ENCODE measurements at places on chromosomes 7 and 10.
A peak's percentile ranks its signal among the peaks of the same experiment; 100 is the strongest.

DNA sequence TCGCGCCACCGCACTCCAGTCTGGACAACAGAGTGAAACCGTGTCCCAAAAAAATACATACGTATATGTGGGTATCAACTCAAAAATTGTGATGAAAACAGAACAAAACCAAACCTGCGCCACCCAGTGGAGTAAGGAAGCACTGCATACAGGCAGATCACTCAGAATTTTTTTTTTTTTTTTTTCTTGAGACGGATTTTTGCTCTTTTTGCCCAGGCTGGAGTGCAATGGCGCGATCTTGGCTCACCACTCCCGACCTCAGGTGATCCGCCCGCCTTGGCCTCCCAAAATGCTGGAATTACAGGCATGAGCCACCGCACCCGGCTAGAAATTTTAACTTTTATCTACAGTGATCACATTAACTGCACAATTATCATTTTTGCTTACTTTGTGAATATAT lies 9.1 kb upstream of the TMEM236 start:
- DNase-seq: peak; percentile 64

DNA sequence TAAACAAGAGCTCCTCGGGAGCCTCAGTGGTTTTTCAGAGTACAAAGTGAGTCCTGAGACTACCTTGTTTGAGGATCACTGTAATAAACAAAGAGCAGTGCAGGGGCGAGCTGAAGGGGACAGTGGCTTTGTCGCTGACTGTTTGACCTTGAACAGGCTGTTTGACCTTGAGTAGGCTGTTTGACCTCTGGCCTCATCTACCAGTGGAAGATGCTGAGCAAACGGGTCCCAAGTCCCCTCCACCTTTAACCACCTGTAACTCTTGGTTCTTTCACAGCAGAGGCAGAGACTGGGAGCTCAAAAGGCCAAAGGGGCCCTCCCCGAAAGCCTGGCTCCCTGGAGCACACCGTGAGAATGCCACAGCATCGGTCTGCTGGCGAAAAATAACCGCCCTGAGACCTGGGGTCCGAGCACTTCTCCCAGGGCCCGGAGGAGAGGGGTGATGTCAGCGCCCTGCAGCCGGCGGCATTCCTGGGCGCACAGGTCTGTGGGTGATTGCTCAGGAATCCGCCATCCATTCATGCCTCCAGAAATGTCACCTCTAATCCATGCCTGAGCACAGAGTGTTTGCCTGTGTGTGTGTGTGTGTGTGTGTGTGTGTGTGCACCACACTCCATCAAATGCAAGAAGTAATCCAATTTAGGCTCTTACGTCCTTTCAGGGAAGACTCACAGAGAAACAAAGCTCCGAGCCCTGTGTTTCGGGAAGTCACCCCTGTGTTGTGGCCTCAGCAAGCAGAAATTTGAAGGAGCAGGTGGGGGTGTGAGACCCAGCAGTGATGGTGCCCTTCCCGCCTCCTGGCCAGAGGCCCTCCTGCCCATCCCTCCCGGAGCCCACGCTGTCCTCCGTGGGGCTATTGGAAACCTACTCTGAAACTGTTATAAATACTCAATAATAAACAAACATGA lies 66.5 kb downstream of the ASB13 start:
- no peak for DNase-seq

GRCh38 chr10:59864141-59864962 lies 42.0 kb downstream of the CCDC6 start:
- no peak for DNase-seq

DNA sequence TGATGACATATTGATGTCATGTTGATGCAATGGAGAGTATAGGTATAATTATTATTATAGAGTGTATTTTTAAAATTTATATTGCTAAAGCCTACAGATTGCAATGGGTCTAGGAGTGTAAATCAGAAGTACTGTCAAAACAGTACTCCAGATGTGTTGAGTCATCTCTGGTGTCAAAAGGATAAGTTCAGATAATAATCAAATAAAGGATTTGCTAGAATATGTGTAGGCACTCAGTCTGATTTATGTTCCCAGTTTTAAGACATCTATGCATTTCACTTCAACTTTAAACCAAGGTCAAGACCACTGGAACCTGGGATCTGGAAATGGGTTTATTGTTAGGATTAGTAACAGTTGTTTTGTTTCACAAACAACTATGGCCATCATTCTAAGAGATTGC lies 342.3 kb upstream of the BMPER start:
- DNase-seq: no peak

GRCh38 chr10:101897633-101898032 lies 54.0 kb upstream of the KCNIP2 start:
- no peak for DNase-seq

DNA sequence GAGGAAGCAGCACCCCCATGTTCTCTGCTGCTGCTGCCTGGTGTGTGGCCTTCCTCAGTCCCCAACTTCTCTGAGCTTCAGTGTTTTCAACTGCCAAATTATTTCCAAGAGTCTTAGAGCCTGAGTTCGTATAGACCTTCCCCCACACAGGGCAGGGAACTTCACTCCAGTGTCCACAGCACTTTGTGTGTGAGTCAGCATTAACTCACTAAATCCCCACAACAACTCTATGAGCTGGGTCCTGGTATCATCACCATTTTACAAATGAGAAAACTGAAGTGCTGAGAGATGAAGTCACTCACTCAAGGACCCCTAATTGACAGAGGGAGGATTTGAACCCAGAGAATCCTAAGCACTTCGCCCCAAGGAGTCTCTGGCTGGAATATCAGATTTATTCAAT lies 48.3 kb downstream of the ADCYAP1R1 start:
- no peak for DNase-seq

DNA sequence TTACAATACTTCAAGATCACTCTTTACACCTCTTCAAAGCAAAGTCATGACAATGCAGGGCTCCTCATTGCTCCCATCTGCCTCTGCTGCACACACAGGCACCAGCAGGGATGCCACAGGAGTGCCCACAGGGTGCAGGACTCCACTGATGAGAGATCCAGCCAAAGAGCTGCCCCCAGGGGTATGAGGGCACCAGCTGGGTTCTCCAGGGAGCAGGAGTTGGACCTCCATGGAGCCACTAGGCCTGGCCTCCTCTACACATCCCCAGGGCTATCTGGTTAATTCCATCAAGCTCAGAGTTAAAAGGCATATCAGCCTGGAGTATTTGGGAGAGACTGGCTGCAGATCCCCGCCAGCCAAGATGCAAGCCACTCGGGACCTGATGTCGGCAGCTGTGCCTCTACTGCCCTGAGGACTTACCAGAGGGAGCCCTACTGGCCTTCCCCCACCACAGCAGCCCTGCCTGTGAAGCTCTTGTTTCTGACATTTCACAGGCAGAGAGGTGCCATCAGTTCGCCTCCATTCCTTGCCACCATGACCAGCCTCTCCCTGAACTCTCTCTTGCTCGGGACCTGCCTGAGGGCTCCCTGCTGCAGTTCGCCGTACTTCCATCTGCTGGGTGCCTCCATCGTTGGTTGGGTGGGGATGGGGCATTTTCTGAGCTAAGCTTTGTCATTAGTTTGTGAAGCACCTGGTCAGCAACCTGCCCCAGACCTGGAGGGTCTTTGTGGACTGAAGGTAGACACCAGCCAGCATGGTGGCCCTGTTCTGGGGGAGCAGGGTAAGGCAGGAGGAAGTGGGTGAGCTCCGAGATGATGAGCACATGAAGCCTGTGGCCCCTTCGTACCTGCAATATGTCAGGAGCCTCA lies 12.5 kb upstream of the TRIM8 start:
- no peak for DNase-seq

DNA sequence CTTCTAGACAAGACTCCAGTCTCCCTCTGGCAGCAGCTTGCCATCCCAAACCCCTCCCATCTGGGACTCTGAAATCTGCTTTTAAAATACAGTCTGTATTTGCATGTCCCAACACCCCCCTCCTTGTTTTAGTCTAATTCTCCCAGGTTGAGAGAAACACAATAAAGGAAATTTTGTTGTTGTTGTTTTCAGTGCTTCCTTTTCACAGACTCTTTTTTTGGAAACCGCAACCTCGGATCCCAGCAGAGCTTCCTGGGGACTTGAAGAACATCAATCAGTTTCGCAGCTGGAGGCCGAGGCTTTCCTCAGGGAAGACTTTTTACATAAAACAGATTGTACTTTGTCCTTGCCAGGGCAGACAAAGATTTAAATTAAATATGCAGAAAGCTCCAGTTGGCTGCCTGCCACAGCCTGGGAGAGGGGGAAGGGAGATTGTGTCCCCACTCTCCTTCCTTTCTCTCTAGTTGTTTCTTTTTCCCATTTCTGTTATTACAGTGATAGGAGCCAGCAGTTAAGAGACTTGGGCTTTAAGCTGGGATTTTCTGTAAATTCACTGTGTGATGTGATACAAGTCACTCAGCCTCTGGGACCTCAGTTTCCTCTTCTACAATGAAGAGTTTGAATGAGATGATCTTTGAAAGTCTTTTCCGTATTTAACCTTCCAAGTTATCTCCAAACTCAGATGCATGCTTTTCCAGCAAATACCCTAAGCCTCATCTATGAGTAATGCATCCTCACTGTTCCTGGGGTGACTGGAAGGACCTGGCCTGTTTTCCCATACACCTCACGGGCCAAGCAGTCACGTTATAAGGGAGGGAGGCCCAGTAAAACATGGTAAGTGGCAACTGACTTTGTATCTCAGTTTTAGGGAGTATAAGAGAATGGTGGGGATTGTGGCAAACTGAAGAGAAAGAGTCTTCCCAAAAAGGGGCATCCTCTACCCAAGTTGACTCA lies 192.3 kb downstream of the REEP3 start:
- DNase-seq: peak; percentile 51

- DNase-seq: no peak
Measured at GRCh38 chr7:127322351-127322750, 69.6 kb upstream of the GRM8 start.

- no peak for DNase-seq
Measured at GRCh38 chr7:42022791-42023190, 214.2 kb downstream of the GLI3 start.

- no peak for DNase-seq
Measured at GRCh38 chr10:13853854-13854253, 267.1 kb downstream of the PRPF18 start.

- DNase-seq: no peak
Measured at GRCh38 chr7:18384491-18385143, 110.9 kb upstream of the HDAC9 start.

- DNase-seq: no peak
Measured at GRCh38 chr7:18906901-18907300, 210.5 kb downstream of the TWIST1 start.

GRCh38 chr10:103448746-103449145 lies 3.4 kb downstream of the CALHM2 start:
- no peak for DNase-seq

DNA sequence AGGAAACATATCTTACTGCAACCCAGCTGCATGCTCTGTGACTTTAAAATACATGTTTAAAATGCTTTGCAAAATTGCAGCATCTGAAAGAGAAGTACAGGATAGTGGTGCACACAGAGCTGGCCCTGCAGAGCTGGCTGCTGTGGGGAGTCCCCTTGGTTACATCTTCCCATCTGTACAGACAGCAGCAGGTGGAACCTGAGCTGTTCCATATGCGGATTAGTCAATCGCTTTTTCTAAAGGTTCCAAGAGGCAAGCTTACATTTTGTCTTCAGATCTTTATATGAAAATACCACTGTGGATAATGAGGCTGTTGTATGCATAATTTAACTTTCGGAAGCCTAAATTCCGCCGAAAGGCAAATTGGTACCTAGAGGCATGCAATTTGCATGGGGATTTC lies 444.1 kb downstream of the NRG3 start:
- no peak for DNase-seq

- peak; percentile 48 for DNase-seq
Measured at GRCh38 chr10:4512671-4513240, 313.3 kb upstream of the AKR1E2 start.

DNA sequence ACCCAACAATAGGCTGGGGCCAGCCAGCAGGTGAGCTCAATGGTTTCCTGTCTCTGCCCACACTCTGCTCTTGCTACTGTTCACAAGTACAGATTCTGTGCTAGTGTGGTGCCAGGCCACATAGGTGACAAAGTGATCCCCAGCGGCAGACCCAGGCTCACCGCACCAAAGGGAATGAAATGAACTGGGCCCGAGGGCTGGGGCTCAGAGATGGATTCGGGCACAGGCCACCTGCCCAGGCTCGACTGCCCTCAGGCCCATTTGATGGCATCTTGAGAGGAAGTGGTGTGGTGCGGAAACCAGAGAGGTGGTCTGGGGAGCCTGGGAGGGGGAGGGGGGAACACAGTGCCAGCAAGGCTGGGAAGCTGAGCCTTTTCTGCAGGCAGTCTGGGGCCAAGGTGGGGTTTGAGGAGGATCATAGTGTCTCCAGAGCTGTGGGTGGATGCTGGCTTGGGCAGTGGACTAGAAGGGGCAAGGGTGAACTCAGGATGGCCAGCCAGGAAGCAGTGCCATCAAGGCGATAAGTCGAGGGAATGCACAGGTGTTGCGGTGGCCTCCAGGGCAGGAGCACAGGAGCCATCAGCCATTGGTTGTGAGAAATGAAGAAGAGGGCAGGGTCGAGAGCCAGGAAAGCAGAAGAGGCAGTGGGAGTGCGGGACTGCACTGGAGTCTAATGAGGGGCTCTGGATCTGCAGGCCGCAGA lies 85.2 kb downstream of the ARHGAP22 start:
- DNase-seq: no peak

- DNase-seq: no peak
Measured at GRCh38 chr10:22429981-22430421, 84.7 kb downstream of the SPAG6 start.

DNA sequence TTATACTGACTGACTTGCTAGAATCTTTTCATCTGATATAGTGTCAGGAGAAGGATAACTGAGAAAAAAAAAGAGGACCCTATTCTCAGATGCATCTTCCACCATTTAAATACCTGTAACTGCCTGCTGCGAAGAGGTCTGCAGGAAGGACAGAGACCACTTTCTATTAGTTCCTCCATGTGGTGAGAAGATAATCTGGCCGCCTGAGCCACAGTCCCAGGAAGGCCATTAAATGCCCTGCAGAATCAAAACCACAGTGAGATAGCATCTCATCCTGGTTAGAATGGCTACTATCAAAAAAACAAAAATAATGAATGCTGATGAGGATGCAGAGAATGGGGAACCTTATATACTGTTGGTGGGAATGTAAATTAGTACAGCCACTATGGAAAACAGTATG lies 19.9 kb upstream of the IFIT1B start:
- DNase-seq: no peak

DNA sequence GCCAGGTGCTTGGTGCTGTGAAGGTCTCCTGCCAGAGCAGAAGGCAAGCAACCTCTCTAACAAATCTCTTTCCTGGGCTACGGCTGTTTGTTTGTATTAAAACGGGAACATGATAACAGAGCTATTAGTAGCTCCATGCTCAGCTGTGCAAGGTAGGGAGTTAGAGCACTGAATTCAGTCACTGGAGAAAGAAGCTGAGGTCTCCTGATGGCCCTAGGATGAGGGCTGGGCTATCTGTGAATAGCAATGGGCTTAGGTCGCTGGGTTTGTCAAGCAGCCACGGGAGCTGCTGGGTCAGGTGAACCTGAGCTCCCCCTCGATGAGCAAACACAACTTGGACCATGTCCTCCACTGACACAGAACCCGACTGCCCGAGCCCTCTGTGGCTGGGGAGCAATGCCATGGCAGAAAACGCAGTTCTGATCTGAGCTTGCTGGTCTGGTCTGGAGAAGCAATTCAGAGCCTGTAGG lies 24.4 kb downstream of the TACC2 start:
- DNase-seq: no peak

- no peak for DNase-seq
Measured at GRCh38 chr10:49099046-49099445, 16.3 kb downstream of the VSTM4 start.

GRCh38 chr7:1926908-1927306 lies 256.8 kb downstream of the ELFN1 start:
- DNase-seq: no peak

GRCh38 chr10:112246-112645 lies 23.0 kb upstream of the ZMYND11 start:
- DNase-seq: no peak
